ENCODE measurements at places on chromosomes 6 and 20.

DNA sequence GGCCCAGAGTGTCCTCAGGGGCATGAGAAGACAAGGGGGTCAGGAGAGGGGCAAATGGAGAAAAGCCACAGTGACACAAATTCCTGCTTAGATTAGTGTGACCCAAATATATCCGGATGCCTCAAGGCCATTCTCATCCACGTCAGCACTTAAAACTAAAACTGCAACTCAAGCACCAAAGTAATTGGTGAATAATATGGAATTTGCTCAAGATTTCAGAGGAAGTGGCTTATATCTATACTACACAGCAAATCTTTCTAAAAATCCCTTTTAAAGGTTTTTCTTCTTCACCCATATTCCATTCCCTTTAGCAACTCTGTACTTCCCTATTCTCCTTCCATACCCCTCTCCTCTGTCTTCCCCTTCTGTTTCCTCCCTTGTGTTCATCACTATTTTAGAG is 15.2 kb downstream of the DEF6 start:
- no peak for DNase-seq

GRCh38 chr6:105488516-105489215 is 85.8 kb upstream of the PREP start:
- DNase-seq: no peak

DNA sequence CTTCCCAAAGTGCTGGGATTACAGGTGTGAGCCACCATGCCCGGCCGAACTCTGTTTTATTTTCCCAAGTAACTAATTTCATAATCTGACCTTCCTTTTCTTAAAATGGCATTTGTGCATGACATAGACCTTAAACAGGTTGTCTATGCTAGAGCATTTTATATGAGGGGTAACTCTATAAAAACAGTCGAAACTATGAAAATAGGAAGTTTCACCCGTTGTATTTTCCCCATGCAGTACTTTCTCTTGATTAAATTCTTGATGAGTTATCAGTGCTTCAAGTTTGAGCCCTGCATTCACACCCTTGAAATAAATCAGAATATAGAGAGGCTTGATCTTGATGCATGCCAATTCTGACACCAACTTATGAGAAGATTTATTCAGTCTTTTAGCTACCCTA is 11.7 kb downstream of the TBPL1 start:
- DNase-seq: no peak

GRCh38 chr6:139037490-139037889 is 8.9 kb downstream of the ABRACL start:
- DNase-seq: peak; percentile 43

DNA sequence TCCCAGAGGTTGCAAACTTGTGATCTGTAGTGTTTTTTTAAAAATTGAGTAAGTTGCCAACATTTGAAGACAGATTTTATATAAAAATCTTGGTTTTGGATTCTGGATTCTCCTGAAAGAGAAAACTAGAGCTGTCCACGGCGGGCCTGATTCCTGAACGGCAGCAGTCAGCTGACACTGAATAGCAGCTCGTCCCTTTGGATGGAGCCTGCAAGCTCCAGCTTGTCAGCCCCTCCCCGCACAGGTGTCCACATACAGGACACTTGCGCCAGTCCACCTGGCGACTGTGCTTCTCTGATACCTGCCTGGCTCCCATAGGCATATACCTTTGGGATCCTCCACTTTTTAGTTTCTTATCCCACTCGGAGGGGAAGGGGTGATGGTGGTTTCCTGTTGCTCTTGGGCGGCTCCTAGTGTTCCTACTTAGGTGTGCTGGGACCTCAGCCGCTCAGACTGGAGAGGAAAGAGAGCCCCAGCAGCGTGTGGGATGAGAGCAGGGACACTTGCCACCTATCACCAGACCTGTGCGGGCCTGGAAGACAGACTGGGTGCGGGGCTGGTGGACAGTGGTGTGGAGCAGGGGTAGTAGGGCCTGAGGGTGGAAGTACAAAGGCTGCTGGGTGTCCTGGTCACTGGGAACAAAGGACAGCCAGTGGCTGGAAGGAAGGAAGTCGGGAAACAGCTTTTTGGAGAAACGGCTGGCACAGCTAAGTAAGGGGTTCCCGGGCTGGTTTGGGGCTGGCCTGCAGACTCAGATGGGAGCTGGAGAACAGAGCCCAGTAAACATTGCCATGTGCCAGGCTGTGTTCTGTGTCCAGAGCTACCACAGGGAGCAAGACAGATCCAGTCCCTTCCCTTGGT is 18.3 kb downstream of the GHRH start:
- DNase-seq: no peak

- DNase-seq: peak; percentile 39
These were observed 671.8 kb upstream of the MARCKS start for GRCh38 chr6:113185299-113185698.

Data from NCI-H226 (cell line).